ENCODE measurements at places on chromosomes 1 and 21.

GRCh38 chr1:39405358-39405757 is 86.1 kb upstream of the BMP8A start:
- no peak for DNase-seq

DNA sequence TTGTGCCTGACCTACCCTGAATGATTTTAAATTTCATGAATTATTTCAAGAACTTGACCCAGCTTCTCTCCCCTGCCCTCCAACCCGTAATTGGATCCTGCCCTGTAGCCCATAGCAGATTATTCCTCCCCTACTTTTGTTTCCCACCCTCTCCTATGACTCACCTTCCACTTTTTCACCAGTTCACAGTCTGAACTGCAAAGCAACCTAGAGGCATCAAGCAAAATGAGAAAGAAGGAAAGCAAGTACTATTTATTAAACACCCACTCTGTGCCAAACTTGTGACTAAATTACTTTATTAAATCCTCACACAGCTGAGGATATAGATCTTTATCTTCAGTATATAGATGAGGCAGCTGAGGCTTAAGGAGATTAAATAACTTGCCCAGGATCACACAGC is 20.7 kb upstream of the IKBKE start:
- DNase-seq = no peak

DNA sequence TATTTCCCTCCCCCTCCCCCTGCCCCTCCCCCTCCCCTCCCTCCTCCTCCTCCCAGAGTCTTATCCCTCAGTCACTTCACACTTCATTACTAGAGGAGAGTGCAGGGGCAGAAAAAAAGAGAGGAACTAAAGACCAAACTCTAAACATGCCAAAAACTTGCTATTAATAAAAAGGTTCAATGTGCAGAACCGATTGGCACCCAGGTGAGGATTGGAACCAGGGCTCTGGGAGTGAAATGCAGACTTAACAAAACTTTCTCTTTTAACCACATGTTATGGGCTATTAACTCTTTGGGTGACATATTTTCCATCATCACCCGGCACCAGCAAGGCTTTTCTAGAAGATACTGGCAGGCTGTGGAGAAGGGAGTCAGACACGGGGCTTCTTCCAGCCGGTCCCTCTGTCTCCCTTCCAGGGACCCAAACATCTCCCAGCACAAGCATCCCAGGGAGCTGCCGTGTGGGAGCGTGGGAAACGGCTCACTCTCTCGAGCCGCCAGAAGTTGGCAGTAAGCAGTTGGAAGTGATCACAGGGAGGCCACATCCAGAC is 13.6 kb downstream of the NID1 start:
- no peak for DNase-seq

- DNase-seq = peak; percentile 62
Measured at GRCh38 chr1:203512848-203513584, 19.1 kb downstream of the OPTC start.

DNA sequence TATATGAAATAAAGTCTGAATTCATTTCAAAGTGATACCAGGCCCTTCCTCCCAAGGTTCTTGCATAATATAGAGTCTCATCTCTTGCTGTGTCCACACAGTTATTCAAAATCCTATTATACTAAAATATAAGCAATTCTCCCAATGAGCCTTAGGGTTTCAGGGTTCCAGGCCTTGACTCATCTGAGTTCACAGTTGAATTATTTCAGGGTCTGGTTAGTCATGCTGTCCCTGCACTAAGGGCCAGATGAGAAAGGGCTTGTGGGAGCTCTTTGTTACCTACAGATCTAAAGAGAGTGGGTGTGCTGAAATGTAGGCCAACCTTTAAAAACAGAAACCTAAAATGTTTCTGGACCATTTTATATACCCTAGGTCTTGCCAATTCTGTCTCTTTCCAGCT is 337.5 kb upstream of the LRRC7 start:
- no peak for DNase-seq

Data from activated CD4-positive, alpha-beta T cell treated with anti-CD3 and anti-CD28 coated beads, Interleukin-10, Interleukin-2, amounts not matched to agents 100 ng/mL and 50 ng/mL, durations not matched to agents 16 hours and 8 hours (primary cell).